ENCODE measurements at places on chromosomes 13 and 19.

DNA sequence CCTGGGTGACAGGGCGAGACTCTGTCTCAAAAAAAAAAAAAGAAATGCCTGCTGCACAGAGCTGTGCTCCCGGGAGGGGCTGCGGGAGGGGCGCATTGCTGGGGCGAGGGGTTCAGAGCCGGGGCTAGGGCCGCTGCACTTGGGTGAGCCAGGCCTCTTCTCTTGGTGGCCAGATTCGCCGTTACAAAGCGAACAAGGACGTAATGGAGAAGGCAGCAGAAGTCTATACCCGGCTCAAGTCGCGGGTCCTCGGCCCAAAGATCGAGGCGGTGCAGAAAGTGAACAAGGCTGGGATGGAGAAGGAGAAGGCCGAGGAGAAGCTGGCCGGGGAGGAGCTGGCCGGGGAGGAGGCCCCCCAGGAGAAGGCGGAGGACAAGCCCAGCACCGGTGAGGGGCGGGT is 19.0 kb downstream of the PLIN4 start:
- no peak for DNase-seq

DNA sequence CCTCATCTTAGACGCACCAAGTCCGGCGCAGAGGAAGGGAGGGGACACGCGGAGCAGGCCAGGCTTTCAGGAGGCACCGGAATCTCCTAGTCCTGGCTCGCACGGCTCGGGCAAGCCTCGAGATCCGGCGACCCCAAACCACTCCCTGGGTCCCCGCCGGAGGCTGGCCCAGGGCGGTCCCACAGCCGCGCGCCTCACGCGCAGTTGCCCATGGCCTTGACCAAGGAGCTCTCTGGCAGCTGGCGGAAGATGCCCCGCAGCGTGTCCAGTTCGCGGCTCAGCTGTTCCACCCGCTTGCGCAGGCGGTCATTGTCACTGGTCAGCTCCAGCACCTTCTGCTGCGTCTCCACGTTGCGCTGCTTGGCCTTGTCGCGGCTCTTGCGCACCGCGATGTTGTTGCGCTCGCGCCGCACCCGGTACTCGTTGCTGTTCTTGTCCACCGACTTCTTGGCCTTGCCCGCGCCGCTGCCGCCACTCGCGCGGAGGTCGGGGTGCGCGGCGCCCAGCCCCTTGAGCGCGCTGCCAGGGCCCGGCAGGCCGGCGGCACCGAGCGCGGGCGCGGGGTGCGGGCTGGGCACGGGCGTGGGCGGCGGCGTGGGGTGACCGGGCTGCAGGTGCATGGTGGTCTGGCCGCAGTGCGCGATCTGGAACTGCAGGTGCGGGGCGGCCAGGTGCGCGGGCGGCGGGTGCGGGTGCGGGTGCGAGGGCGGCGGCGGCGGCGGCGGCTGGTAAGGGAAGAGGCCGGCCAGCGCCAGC is 1.0 kb downstream of the CEBPA start:
- no peak for DNase-seq

DNA sequence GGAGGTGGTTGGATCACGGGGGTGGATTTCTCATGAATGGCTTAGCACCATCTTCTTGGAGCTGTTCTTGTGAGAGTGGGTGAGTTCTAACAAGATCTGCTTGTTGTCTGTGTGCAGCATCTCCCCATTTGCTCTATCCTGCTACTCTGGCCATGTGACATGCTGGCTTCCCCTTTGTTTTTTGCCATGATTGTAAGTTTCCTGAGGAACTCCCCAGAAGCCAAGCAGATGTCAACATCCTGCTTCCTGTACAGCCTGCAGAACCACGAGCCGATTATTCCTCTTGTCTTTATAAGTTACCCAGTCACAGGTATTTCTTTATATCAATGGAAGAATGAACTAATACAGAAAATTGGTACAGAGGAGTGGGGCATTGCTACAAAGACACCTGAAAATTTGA is 2.3 kb upstream of the SIGLEC12 start:
- DNase-seq, result no peak

GRCh38 chr13:76380446-76381065 is 505.6 kb downstream of the KCTD12 start:
- no peak for DNase-seq

GRCh38 chr19:47760632-47760999 is 15.3 kb downstream of the NOP53 start:
- no peak for DNase-seq

GRCh38 chr19:16890461-16891184 is 1.8 kb downstream of the F2RL3 start:
- DNase-seq, result no peak

GRCh38 chr13:57311009-57311586 is 144.1 kb downstream of the PRR20E start:
- DNase-seq, result no peak

GRCh38 chr13:113123226-113124201 is 915 bp downstream of the F10 start:
- DNase-seq, result no peak

- no peak for DNase-seq
Measured at GRCh38 chr19:40410030-40410389, 3.2 kb downstream of the PRX start.

DNA sequence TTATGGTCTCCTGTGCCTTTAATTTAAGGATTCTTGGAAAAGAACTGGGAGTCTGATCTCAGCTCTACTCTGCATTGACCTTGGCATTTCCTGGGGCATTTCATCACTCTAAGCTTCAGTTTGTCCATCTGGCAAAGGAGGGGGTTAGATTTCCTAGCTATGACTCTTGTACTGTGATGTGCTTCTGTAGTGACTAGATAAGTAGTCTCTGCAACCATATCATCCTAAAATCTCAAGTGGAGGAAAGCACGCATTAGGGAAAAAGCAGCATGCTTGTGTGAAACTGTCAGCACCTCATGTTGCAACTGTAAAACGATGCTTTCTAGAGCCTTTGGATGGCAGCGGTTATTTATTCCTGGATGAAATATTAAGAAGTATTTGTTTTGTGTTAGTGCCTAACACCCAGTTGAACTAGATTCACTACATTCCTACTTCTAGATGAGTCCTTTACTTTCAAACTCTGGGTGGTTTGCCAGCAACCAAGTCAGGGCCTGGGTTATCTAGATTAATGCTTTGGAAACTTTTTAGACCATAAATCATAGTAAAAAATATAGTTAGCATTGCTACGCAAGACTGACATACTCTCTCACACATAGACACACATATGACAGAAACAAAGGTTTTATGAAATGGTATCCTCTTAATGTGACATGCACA is 6.8 kb downstream of the WDFY2 start:
- DNase-seq, result peak; percentile 45

DNA sequence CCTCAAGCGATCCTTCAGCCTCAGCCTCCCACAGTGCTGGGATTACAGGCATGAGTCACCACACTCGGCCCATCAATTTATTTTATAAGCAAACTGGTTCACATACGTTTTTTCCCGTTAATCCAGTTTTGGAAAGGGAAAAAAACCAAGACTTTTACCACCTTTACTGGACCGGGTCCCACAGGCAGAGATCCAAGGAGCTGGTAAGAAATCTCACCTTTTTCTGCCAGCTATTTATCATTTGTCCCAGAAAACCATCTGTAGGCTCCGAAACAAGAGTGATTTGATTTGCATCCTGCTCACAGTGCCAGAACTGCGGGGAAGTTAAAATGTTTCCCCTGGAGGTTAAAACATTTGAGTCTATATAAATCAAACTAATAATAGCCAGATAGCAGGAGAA is 6.3 kb upstream of the FUT2 start:
- no peak for DNase-seq

- DNase-seq, result peak; percentile 47
Measured at GRCh38 chr19:57708641-57709361, at the start of gene ZNF154. Gene ZNF154 (minus strand): TSS chr19:57709204. CDS start chr19:57708971, 233 bp downstream.

GRCh38 chr19:10535613-10536012 is 8.1 kb upstream of the ATG4D start:
- DNase-seq, result no peak

DNA sequence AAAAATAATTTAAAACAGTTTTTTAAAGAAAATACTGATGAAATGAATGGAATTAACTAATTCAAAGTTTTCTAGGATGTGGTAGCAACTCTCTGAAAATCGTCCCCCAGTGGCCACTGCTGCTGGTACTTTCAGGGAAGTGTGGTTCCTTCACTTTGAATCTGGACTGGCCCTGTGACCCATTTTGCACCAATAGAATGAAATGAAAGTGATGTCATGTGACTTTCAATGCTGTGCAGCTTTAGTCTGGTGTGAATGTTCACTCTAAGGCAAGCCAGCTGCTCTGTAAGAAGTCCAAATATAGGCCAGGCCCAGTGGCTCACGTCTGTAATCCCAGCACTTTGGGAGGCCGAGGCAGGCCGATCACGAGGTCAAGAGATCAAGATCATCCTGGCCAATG is 26.4 kb upstream of the HNRNPA1L2 start:
- DNase-seq, result no peak

GRCh38 chr13:110869805-110870706 is 44.8 kb downstream of the ANKRD10 start:
- peak; percentile 98 for DNase-seq

- DNase-seq, result no peak
Measured at GRCh38 chr19:4970558-4971423, 1.9 kb downstream of the KDM4B start.

- peak; percentile 15 for DNase-seq
Measured at GRCh38 chr13:43229506-43229905, 206.1 kb downstream of the DNAJC15 start.

DNA sequence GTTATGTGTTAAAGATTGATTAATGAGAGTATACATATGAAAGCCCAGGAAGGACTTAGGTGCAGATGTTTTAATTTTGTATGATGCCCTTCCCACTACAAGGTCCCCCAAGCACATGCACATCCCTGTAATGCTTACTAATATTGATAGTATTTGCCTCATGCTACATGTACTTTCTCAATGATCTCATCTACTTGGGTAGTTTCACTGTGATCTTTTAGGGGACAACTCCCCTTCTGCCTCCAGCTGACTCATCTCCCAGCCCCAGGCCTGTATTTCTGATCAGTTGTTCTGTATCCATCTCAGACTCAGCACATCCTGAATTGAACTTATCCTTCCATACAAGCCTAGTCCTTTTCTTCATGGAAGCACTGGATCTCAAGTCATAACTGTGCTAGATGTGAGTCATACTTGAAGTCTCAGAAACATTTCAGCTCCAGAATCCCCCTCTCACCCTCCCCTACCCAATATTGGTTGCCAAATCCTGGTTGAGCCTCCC is 49.4 kb upstream of the INTS6 start:
- DNase-seq, result no peak

GRCh38 chr13:19680751-19681150 is 47.3 kb downstream of the MPHOSPH8 start:
- no peak for DNase-seq

- DNase-seq, result no peak
Measured at GRCh38 chr19:32977280-32977679, 5.2 kb downstream of the FAAP24 start.
